ENCODE measurements at places on chromosomes 7 and 10. TPM values are rescaled to one million over a fixed set of nuclear protein-coding genes. Genes with fewer than 3 reads are reported as not detected.
A peak's percentile ranks its signal among the peaks of the same experiment; 100 is the strongest.

DNA sequence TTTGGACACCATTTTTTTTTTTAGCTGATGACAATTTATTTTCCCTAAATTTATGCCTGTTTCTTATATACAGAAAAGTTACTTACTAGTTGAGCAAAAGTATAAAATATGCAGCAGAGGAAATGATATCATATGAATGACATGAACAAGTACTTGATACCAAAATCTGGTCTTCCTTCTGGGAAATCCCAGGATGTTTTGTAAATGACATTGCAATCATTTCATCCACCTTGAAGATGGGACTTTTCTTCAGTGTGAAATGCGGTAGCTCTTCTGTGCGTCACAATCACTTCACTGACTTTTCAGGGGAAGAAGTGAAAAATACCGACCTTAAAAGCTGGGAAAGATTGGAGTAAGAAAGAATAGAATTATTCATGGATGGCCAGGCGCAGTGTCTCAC lies 23.8 kb downstream of the C1QL3 start:
- DNase-seq, result no peak

DNA sequence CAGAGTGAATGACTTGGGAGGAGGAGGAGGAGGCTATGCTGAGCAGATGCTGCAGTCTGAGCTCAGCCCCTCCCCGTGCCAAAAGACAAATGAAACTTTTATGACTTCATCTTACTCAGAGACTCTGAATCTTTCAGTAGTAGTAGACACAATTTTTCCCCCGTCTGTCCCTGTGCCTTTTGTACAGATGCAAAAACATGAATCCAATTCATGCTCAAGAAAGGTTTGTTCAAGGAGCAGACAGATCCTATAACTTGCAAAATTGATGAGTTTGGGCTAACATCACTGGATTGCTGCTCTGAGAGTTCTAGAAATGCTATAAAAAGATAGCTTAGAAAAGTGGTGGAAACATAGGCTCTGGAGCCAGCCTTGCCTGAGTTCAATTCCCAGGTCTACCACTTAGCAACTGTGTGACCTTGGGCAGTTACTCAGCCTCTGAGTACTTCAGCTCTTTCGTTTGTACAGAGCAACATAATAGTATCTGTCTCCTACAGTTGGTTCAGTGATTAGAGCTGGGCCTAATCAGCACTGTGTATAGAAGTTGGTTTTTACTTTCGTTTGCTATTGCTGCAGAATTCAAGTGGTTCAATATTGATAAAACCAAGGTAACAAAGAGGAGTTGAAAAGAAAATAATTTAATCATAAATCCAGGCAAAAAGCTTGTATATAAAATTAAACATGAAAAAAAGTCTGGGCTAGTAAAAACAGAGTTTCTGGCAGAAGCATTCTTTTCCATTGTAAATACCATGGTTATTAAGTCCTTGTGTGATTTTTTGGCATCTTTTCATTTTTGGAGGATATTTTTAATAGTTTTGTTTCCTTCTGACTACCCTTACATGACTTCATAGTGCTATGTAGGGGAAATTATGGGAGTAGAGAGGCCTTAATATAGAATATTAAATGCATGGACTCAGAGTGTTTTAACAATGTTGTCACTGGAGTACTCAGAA lies 174.2 kb upstream of the ZNF32 start:
- DNase-seq, result no peak

OR6V1 gene
- not detected for total RNA-seq

GRCh38 chr7:102431617-102432298 lies 1.6 kb upstream of the ORAI2 start:
- no peak for DNase-seq

- DNase-seq, result no peak
Measured at GRCh38 chr7:92745241-92745640, 91.1 kb downstream of the CDK6 start.

- no peak for DNase-seq
Measured at GRCh38 chr10:6815346-6815745, 235.3 kb upstream of the PRKCQ start.

GRCh38 chr7:8592167-8592566 lies 158.8 kb downstream of the NXPH1 start:
- DNase-seq, result no peak

DNA sequence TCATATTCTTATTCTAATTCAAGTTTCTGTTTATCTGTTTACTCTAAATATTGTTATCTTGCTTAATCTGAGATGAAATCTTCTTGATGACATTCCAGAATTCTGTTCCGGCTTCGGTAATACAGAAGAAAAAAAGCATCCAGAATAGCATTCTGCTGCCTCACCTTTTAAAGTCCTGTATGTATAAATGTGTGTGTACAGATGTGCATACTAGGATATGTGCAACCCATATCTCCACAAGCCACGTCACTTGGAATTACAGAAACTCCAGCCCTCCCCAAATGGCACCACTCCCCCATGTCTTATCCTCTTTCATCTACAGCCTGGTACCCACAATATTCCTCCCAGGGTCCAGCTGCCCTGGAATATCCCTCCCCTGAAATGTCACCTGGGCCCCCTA lies 27.9 kb upstream of the USP6NL start:
- DNase-seq, result no peak

DNA sequence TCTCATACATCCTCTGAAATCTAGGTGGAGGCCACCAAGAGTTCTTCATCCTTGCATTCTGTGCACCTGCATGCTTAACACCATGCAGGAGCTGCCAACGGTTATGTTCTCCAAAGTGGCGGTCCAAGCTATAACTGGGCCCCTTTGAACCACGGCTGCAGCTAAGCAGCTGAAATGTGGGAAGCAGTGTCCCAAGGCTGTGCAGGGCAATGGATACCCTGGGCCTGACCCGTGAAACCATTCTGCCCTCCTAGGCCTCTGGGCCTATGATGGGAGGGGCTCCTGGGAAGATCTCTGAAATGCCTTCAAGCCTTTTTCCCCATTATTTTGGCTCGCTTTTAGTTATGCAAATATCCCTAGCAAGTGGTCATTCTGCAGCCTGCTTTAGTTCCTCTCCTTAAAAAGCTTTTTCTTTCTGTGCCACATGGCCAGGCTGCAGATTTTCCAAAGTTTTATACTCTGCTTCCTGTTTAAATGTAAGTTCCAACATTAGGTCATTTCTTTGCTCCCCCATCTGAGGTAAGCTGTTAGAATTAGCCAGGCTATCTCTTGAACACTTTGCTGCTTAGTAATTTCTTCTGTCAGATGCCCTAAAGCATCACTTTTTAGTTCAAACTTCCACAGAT lies 7.7 kb upstream of the GTPBP4 start:
- DNase-seq, result no peak

DNA sequence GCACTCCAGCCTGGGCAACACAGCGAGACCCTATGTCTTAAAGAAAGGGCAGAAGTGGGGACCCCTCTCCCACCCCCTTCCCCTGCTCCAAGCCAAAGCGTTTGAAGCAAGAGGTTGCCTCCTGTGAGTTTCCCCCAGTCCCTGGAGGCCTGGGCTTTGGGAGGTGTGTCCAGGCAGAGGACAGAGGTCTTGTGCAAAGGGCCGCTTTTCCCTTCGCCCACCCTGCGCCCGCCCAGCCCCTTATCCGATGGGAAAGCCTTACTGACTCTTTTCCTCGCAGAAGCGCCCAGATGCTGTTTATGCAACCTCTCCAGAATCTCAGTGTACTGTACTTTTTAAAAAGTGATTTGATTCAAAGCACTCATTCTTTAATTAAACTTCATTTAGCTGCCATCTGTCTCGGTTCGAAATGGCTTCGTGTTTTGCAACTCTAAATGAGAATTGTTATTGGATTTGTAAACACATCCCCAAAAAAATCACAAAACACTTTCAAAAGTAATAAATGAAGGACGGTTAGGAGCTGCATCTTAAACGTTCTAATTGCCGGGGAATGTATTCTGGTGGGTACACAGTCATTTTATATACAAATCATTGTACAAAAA lies 50.5 kb upstream of the GTF2I start:
- DNase-seq, result no peak

- no peak for DNase-seq
Measured at GRCh38 chr10:103111918-103112877, 80.9 kb downstream of the NT5C2 start.

GRCh38 chr10:27481486-27481885 lies 22.6 kb upstream of the RAB18 start:
- peak; percentile 52 for DNase-seq
